ENCODE measurements at places on chromosomes 1 and 21.
A peak's percentile ranks its signal among the peaks of the same experiment; 100 is the strongest.

- no peak for DNase-seq
Measured at GRCh38 chr1:196462086-196462485, 146.2 kb downstream of the KCNT2 start.

GRCh38 chr1:152110860-152111514, 4.3 kb downstream of the TCHH start:
- DNase-seq = no peak

DNA sequence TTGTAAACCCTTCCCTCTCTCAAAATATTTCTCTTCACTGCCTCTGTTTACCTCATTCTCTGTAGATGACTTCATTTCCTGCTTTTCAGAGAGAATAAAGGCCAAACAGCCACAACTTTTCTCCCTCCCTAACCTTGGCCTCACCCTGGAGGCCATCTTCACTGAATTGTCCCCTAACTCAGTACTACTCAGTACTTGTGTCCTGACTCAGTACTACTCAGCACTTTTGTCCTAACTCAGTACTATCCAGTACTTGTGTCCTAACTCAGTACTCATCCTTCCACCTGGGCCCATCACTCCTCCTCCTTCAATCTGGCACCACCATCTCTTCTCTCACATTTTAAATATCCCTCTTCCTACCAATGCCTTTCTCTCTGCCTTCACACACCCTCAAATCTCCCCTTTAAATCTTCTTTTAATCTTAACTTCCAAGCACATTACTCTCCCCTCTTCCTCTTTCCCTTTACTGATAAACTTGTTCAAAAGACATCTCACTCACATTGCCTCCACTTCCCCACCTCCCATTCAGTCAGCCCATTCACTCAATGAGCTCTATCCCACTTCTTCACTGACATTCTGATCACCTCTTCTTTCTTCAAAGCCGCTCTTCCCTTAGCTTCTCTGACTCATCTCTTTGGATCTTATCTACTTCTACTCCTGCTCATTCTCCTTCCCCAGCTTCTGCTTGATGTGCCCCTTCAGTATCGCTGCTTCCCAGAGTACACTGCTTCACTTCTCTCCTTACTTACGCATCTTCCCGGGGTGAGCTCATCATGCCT, 121.4 kb downstream of the RNF220 start:
- DNase-seq = no peak

- no peak for DNase-seq
Measured at GRCh38 chr1:47417170-47418044, 1.3 kb downstream of the FOXE3 start.

- DNase-seq = no peak
Measured at GRCh38 chr1:172936088-172936645, 114.6 kb downstream of the TNFSF18 start.

DNA sequence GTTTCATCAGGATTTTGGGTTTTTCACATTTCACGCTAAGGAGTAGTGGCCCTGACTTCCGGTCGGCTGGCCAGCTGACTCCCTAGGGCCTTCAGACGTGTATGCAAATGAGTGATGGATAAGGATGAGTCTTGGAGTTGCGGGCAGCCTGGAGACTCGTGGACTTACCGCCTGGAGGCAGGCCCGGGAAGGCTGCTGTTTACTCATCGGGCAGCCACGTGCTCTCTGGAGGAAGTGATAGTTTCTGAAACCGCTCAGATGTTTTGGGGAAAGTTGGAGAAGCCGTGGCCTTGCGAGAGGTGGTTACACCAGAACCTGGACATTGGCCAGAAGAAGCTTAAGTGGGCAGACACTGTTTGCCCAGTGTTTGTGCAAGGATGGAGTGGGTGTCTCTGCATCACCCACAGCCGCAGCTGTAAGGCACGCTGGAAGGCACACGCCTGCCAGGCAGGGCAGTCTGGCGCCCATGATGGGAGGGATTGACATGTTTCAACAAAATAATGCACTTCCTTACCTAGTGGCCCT, 23.1 kb upstream of the TNFRSF1B start:
- peak; percentile 37 for DNase-seq

DNA sequence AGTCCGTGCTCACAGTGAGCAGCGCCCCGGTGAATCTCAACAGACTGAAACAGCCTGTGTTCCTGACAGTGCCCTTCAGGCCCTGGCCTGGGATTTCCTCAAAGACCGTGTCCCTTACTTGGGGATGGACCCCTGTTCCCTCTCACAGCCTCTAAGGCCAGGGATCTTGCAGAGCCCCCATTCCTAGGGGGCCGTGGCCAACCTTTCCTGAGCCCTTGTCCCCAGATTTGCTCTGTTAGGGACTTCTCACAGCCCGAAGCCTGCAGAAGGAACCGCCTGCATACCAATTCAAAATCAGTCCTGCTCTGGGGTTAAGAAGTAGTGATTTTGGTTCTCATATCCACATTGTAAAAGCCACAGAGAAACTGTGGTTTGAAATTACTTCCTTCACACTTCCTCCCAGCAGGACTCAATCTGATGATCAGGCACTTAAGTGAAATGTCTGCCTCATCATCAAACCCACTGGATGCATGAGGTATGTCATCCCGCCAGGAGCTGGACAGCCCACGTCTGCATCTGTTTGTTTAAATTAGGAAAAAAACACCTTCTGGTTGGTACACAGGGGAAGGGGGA, 14.9 kb downstream of the ABCA4 start:
- no peak for DNase-seq

- no peak for DNase-seq
Measured at GRCh38 chr1:205907794-205908193, 35.5 kb downstream of the SLC26A9 start.

- no peak for DNase-seq
Measured at GRCh38 chr1:89837036-89837481, 16.2 kb downstream of the LRRC8D start.

DNA sequence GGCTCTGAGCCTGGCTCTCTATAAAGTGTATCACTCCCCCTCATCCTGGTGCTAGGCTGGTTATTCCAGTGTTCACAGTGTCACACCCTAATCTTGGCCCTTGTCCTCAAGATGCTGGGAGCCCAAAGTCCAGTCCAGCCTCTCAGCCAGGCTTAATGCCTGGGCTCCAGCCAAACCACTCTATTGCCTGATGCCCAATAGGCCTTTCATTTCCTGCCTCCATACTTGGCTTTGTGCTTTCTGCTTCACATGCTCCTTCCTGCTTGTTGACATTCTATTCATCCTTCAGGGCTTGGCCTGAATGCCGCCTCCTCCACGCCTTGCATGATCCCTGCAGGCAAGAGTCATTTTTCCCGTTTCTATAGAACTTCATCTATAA, 1.7 kb downstream of the KLHDC8A start:
- DNase-seq = no peak

DNA sequence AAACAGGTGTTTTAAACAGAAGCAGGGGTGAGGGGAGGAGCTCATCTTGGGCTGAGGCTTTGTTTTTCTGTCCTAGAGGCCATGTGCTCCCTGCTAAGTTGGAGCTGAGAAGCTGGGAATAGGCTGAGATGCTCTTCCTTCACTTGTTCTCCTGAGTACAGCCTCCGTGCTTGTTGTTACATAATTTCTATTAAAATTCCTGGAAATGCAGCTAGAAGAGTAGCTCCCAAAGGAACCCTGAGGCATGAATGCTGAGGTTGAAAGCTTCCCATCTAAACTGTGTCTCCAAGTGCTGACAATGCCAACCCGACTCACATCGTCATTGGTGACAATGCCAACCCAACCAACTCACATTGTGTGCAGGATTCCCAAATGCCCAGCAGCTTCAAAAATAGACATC, 12.6 kb upstream of the ITPKB start:
- no peak for DNase-seq

GRCh38 chr1:20633190-20634064, at the start of gene PINK1:
PINK1 (plus strand) TSS chr1:20633458; CDS start chr1:20633549, 91 bp downstream.
- DNase-seq = peak; percentile 83

GRCh38 chr1:100400404-100400803, 48.1 kb downstream of the CDC14A start:
- DNase-seq = peak; percentile 92

DNA sequence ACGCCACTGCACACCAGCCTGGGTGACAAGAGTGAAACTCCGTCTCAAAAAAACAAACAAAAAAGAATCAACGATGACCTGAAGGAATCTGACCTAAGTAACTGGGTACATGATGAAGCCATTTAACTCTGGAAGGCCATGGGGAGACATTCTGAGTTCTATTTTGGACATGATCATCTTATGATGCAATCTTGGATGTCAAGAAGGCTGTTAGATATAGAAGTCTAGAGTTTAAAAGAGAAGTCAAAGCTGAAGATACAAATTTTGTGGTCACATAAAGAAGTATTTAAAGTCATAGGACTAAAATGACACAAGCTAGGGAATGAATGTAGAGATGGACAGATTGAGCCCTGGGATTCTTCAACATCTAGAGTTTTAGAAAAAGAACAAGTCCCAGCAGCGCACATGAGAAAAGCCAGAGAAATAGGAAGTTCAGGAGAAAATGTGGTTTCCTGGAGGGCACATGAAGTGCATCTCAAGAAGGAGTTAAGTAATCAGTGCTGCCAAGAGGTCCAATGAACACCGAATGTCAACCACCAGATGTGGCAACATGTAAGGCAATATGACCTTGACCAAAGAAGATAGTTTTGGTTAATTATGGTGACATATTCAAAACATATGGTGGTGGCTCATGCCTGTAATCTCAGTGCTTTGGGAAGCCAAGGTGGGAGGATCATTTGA, 26.8 kb downstream of the ELK4 start:
- no peak for DNase-seq

GRCh38 chr1:6108476-6108875, 62.8 kb downstream of the KCNAB2 start:
- DNase-seq = no peak

DNA sequence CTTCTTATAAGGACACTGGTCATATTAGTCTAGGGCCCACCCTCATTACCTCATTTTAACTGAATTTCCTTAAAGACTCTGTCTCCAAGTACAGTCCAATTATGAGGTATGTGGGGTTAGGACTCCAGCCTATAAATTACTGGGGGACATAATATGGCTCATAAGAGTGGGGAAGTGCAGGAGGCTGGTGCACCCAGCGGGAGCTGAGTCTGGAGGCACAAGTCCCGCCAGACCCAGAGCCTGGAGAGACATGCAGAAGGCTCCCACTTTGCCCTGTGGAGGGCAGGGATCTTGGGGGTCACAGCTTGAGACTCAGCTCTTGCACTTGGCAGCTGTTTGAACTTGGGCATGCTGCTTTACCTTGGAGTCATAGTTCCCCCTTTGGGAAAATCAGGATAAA, 250.4 kb downstream of the RHOU start:
- no peak for DNase-seq

- DNase-seq = no peak
Measured at GRCh38 chr1:223474804-223475203, 81.6 kb downstream of the CCDC185 start.

DNA sequence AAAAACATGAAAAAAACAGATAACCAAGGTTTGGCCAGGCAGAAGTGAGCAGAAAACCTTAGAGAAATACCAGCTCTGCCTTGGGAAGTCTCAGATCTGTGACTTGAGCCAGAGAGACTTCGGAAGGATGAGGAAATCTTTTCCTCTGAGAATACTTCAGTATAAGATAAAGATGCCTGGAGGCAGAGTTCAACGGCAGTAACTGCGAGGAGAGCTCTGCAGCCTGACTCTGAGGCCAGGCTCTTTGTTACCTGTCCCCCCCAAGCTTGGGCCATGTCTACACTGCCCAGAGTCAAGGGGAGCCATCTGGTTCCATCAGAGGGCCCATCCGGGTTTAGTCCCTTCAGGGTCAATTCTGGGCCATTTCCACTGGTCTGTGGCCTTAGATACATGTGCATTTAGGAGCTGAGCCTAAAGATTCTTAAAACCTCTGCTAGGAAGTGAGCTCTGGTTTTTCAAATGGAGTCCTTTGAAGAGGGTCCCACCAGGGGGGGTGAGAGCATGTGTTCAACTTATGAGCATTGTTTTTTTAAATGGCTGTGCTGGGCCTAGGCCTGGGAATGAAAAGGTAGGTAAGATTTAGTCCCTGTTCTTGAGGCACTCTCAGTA, 8.7 kb downstream of the KIRREL1 start:
- no peak for DNase-seq

- no peak for DNase-seq
Measured at GRCh38 chr1:245809361-245809760, 654.6 kb downstream of the KIF26B start.

- no peak for DNase-seq
Measured at GRCh38 chr1:215794156-215794555, 227.1 kb downstream of the KCTD3 start.

DNA sequence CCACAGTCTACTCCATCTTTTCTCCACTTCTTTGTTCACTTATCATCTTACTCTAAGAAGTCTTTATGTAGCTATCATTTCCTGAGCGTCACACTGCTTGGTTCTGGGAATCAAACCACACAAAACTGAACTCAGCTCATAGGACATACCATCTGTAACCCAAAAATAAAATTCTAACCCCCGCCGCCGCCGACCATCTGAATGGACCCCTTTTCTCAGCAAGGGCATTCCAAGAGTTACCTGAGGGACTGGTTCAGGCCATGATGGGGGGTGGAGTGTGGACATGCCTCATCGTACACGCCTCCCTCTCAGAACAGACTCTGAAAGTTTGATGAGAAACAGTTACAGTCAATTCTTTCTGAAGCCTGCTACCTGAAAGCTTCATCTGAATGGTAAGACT, 12.6 kb upstream of the CHI3L2 start:
- DNase-seq = no peak

GRCh38 chr1:114453361-114453784, 57.6 kb downstream of the TRIM33 start:
- no peak for DNase-seq

- no peak for DNase-seq
Measured at GRCh38 chr21:15275615-15276235, 210.9 kb upstream of the NRIP1 start.

DNA sequence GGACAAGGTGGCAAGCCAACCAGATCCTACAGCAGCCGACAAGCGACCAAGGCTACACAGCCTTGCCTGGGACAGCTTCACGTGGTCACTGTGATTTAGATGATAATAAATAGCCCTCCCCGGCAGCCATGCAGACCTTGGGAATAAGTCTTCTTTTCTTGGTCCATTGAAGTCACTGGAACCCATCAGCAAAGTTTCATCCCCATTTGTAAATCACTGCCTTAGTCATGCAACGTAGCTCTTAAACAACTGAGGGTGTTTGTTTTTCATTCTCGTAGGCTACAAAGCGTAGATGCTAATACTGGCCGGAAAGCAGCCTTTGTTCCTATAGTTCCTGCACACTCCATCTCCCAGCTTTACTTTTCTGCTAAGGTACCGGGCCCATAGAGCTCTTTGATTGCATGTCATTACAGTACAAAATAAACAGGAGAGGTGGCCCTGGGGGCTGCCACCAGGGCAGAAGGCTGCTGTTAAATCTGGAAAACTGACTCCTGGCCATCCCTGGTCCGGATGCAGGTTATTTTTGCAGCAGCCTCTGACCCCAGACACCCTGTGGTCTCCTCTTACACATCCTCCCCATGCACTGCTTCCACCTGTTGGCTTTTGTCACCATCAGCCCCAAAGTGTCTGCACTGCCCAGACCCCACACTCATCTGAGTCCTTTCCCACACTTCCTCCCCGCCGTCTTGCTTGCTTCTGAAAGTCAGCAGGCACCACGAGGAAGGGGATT, 105.5 kb downstream of the TOMM20 start:
- DNase-seq = no peak

- no peak for DNase-seq
Measured at GRCh38 chr1:51952638-51953037, 37.9 kb downstream of the RAB3B start.

- no peak for DNase-seq
Measured at GRCh38 chr1:43847290-43847689, 86.3 kb upstream of the ARTN start.

All from T-helper 2 cell (primary cell).